ENCODE measurements at places on chromosomes 1 and 21. TPM values are rescaled to one million over a fixed set of nuclear protein-coding genes. Genes with fewer than 3 reads are reported as not detected.

DNA sequence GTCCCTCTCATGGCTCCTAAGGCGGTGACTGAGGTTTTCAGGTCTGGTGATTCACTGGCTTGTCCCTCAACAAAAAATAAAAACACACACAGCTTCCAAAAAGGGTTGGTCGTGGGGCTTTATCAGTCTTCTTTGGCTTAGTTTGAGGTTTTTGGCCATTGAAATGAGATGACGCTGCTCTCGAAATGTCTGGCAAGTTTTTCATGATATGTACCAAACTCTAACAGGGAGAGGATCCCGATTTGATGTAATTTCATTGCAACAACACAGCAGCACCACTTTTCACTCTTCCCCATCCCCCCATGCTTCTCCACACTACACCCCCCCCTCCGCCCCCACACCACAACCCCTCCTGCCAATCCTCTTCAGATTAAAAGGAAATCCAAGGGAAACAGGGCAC lies 187.1 kb upstream of the NFIA start:
- DNase-seq = no peak

GRCh38 chr1:202291001-202291400 lies 50.7 kb downstream of the UBE2T start:
- DNase-seq = no peak

DNA sequence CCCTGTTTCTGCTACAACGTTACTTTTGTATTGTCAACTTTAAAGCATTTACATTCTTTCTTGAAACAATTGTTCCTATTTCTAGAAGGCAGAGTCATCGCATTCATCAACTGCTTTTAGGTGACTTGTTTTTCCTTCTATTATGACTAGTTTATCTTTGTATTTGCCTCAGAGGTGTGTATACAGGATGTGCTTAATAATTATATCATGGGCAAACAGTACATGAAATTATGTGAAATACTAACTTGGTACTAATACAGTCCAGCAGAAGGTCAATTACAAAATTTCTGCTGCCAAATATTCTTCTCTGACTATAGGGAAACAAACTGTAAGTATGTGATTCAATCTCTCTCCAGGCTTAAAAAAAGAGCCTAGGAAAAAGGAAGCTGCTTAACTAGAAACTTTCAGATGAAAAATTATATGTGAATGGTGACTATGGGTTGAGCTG lies 101.6 kb downstream of the C4BPA start:
- peak; percentile 57 for DNase-seq

DNA sequence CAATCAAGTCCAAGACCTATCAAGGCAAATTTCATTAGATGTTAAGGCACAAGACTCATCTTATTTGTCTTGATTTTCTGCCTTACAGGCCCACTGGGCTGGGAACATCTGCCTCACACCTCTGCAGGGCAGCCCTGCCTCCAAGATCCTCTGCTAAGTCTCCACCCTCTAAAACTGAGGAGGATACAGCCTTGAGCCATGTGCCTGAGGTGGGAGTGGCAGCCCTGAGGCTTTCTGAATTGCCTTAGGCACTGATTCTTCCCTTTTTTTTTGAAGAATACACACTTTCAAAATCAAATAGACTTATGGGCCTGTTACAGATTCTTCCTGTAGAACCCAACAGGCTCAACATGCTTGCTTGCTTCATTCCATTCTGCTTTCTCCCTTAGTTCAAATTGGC lies 544.3 kb upstream of the ADAMTS5 start:
- no peak for DNase-seq

GRCh38 chr1:74388855-74389254 lies 123.6 kb downstream of the LRRC53 start:
- no peak for DNase-seq

DNA sequence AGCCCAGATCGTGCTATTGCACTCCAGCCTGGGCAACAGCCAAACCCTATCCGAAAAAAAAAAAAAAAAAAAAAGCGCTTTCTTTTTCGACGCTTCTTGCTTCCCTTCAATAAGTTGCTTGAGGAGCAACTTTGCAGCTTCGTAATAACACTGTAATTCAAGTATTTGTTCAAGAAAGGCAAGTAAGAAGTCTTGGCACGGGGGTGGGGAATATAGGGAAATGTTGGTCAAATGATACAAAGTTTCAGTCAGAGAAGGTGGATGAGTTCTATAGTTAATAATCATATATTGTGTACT lies 871 bp upstream of the PSMA5 start:
- DNase-seq = no peak

- peak; percentile 93 for DNase-seq
Observed at GRCh38 chr21:41121785-41122415, 46.1 kb upstream of the BACE2 start.

DNA sequence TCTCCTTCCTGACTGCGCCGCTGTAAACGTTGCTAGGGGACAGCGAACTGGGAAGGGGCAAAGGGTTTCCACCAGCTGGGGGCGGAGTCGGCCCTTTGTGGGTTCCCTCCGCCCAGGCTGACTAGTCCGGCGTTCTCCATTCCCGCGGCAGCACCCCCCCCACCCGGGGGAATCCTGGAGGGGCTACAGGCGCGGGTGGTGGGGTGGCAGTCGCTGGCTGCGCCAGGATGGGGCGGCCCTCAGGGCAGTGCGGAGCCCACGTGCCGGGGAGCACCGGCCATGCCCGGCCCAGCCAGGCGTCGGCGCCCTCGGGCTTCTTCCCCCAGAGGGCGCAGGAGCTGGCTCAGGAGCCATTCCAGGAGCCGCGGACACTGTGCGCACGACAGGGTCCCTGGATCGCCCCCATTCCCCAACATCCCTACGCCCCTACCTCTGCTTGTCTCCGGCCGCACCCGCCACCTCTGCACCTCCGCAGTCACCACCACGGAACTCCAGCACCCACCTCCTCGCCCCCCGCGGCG lies 476 bp downstream of the BATF3 start:
- DNase-seq = peak; percentile 58

GRCh38 chr1:212010004-212010403 lies 25.4 kb downstream of the INTS7 start:
- no peak for DNase-seq

GRCh38 chr1:76763738-76764137 lies 103.5 kb upstream of the ST6GALNAC5 start:
- no peak for DNase-seq

GRCh38 chr1:51568231-51568935 lies 48.5 kb upstream of the OSBPL9 start:
- no peak for DNase-seq

- DNase-seq = no peak
Observed at GRCh38 chr1:22212400-22213233, 69.7 kb upstream of the WNT4 start.

GRCh38 chr1:156195853-156196252 lies 1.9 kb downstream of the SLC25A44 start:
- no peak for DNase-seq

DNA sequence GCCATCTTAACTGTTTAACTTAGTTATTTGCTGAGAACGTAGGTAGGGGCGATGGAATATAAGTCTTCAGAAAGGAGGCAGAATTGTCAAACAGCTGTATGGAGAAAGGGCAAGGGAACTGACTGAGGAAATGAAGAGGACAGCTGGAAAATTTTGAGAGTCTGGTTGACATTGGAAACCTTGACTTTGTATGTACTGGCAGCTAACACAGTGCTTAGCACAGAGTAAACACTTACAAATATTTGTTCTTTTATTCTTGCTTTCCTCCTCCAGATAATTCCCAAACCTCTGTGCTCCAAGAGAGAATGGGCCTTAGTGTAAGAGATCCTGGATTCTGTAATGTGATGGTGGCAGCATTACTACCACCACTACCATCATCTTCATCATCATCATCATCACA lies 91.3 kb downstream of the ZSCAN20 start:
- no peak for DNase-seq

- DNase-seq = no peak
Observed at GRCh38 chr1:21066356-21067012, 110.2 kb downstream of the EIF4G3 start.

GRCh38 chr1:7551442-7551841 lies 219.7 kb upstream of the VAMP3 start:
- no peak for DNase-seq

GRCh38 chr1:177238967-177239366 lies 68.2 kb downstream of the BRINP2 start:
- DNase-seq = no peak

DNA sequence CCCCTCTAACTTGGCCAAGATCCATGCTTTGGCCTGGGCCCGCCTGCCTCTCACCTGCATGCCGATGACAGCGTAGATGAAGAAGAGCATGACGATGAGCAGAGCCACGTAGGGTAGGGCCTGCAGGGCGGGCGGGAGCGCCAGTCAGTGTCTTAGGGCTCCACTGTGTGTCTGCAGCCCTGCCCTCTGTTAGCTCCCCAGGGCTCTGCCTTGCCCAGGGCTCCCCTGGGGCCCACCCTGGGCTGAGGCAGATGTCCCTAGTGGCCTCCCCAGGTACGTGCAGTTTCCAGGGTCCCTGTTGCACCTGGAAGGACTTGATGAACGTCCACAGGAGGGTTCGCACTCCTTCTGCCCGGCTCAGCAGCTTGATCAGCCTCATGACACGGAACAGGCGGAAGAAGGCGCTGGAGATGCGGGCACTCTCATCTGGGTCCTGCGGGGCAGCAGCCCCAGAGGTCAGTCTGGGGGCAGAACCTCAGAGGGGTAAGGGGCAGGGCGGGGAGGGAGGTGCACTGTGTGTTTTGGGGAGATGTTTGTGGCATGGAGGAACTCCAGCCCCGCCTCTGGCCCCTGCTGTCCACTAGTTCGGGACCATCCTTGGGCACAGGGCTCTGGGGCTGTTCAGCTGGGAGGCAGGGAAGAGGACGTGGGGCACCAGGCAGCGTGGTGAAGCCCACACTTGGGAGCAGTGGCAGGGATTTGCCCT lies 29.8 kb upstream of the KIF21B start:
- DNase-seq = no peak

- DNase-seq = no peak
Observed at GRCh38 chr1:35923791-35924221, 7.1 kb upstream of the AGO3 start.

DNA sequence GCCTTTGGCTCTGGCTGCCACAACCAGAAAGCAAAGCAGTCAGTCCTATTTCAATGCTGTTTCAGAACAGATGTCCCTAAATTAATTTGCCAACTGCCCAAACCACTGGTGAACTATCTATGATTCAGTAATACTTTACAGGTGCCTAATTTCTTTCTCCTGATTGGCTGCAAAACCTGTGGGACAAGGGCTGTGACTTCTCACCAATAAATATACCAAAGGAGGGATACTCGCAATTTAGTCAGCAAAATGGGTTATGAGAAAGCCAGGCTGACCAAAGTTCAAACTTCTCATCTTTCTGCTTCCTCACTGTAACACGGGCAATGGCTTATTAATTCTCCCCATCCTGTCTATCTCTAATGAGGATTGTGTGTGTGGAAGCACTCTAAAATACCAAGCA lies 12.8 kb downstream of the GPN2 start:
- no peak for DNase-seq

DNA sequence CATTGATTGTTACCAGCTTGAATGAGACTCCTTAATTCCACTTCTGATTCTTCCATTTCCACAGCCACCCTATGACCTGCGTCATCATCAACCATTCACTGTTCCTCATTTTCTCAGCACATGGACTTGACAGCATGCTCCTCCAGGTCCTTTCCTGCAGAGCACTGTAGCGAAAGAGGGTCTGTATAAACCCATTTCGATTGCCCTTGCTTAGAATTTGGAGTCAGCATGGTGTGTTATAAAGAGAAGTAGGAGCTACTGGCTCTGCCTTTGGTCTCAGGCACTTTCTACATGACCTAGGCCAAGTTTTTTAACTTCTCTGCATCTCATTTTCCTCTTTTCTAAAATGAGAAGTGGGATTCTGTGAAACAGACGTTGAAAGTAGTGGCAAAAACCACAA lies 133.8 kb downstream of the AK5 start:
- DNase-seq = no peak

GRCh38 chr1:201633811-201634210 lies 94.9 kb downstream of the NAV1 start:
- peak; percentile 45 for DNase-seq

GRCh38 chr1:184276416-184276815 lies 110.4 kb upstream of the C1orf21 start:
- no peak for DNase-seq

DNA sequence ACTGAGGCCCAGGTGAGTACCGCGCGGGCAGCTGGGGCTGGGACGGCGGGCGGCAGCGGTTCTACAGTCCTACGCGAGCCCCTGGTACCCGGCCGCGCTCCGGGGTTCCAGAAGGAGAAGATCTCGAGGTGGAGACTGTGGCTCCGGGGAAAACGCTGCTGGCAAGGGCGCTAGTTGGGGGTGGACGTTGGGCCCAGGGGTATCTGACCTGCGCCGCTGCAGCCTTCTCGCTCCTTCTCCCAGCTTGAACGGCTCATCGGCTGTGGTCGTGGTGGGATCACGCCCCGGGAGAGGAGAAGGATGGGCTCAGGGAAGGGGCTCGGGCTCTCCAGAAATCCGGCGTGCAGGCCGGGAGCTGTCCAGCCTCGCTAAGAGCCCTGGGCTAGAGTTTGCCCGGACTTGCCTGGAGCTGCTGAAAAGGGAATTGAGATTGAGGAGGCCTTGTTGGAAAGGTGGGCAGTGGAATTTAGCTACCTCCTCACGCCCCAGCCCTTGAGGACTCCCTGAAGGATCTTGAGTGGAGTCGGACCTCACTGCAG lies 1.1 kb upstream of the POU3F1 start:
- peak; percentile 50 for DNase-seq

- no peak for DNase-seq
Observed at GRCh38 chr21:45615145-45615711, 28.3 kb upstream of the PCBP3 start.

- DNase-seq = peak; percentile 51
Observed at GRCh38 chr1:59136541-59137275, 160.2 kb upstream of the FGGY start.

- DNase-seq = no peak
Observed at GRCh38 chr1:30909365-30910068, 959 bp upstream of the SDC3 start.

GRCh38 chr1:64568171-64568450 lies 98.2 kb downstream of the CACHD1 start:
- DNase-seq = no peak

DNA sequence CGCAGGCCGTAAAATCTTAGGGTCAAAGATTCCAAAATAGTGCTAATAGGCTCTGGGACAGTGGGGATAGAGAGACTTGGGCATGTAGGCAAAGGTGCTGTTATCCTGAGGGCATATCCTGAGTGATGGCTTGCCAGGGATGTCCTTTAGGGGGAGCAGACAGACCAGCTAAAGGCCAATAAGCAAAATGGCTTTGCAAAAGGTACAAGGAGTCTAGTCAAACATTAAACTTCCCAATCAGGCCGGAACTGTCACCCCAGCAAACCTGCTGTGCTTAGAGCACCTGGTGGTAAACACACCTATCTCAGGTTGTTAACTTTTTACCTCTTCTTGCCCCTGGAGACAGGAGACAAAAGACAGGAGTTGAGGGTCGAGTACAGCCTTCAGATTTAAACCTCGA lies 49.1 kb downstream of the TRABD2B start:
- no peak for DNase-seq

PKLR gene
- total RNA-seq = not detected

MYBPHL gene
- total RNA-seq = not detected

PYHIN1 gene
- total RNA-seq = not detected

SLC2A5 gene
- 0.34 TPM for total RNA-seq

C8A gene
- total RNA-seq = not detected

AGMAT gene
- 1.2 TPM for total RNA-seq

SHE gene
- 177 TPM for total RNA-seq

CELA2A gene
- total RNA-seq = not detected

SPRR3 gene
- not detected for total RNA-seq

GLRX2 gene
- total RNA-seq = 14.1 TPM

WARS2 gene
- total RNA-seq = 21.9 TPM

PLA2G2F gene
- total RNA-seq = not detected

DIRAS3 gene
- total RNA-seq = 0.85 TPM

LY9 gene
- not detected for total RNA-seq

IVL gene
- not detected for total RNA-seq
